ENCODE measurements at places on chromosomes 4 and X.
A peak's percentile ranks its signal among the peaks of the same experiment; 100 is the strongest.

- DNase-seq = no peak
These were observed 106.2 kb downstream of the SYTL5 start for GRCh38 chrX:38112566-38112965.

- no peak for DNase-seq
These were observed 122.5 kb downstream of the ARHGAP6 start for GRCh38 chrX:11543249-11543648.

DNA sequence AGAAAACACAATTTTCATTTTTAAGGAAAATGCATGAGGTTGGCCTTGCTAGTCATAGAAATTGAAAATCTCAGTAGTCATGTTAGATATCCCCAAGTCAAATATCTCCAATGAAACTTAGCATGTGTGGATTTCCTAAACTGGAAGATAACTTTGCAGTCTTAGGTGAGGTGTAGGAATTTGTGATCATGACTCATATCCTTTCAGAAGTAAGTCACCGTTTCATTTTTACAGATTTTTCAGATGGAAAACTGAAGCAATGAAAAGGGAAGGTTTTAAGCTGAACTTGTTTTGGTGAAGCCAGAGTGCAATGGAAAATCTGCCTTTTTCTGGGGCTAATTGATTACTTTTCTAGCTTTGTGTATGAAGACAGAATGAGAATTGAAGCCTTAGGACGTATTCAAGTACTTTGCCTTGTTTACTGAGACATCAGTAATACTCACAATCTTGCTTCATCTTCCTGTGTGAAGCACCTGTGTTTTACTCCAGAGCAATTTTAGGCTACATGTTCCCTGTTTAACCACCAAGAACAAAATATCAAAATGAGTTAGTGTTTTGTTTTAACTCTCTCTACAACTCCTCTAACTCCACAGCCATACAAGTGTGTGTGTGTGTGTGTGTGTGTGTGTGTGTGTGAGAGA is 1662.8 kb upstream of the ADGRL3 start:
- DNase-seq = no peak

DNA sequence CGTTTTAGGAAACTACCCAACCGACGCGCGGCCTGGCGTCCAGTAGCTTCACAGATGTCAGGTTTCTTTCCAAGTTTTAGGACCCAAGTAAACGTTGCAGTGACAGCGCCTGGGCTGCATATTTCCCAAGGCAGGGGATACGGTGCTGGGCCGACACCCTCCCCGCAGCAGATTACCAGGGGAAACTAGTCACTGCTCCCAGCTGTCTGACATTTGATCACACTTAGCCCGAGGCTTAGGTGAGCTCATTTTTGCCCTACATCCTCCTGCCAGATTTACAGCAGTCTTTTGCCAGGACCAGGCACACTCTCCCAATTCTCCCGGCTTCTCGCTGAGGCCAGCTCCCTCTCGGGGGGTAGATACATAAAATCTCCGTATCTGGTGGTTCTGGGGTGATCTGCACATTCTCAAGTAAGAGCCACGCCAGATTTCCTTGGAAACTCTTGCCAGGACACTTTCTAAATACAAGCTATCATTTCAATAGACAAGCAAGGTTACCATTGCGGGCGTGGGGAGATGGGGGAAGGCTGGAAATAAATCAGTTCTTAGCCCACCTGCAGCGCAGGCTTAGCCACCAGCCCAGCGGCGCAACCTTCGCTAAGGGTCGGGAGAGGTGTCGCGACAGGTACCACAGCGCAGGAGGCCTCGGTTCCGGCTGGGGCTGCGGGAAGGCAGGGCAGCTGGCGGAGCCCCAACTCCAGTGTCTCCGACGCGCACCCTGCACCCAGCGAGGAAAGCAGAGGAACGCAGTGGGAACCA is 2.5 kb upstream of the SOX3 start:
- no peak for DNase-seq

- no peak for DNase-seq
These were observed 14.3 kb downstream of the SMARCAD1 start for GRCh38 chr4:94221916-94222315.

GRCh38 chrX:721354-721753 is 90.8 kb downstream of the SHOX start:
- no peak for DNase-seq

GRCh38 chr4:26821677-26822503 is 38.8 kb upstream of the STIM2 start:
- no peak for DNase-seq

GRCh38 chr4:182862141-182862875 is 54.9 kb downstream of the DCTD start:
- no peak for DNase-seq

- DNase-seq = no peak
These were observed 317.4 kb downstream of the IQCM start for GRCh38 chr4:149498246-149498645.

DNA sequence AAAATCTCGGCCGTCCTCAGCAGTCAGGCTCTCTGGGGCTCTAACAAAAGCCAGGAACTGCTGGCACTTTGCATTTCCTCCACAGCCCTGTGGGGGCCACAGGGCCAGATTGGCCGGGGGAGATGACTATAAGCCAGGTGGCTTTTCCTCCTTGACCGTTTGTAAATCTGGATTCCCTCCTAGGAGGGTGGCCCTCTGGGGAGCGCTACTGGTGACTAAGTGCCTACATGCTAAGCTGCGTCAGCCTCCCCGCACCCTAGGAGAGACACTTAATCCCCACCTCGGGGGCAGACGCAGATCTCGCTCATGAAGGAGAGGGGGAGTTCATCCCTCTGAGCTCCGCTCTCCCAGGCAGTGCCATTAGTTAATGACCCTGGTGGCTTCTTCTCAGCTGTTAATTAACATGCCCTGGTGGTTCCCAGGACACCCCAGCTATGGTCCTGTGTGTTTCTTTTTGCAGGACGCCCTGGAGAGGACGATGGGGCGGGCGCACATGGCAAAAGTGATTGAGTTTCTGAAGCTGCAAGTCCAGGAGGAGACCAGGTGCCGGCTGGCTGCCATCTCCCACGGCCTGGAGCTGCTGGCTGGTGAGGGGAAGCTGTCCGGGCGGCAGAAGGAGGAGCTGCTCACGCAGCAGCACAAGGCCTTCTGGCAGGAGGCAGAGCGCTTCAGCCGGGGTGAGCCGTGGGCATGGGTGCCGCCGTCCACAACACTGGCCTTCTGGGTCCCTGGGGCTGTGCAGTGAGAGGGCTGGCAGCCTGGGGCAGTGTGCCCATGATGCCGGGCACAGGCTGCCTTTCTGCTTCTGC is 41.6 kb downstream of the EVC start:
- DNase-seq = peak; percentile 46

- DNase-seq = peak; percentile 34
These were observed 131.0 kb downstream of the SMIM20 start for GRCh38 chr4:26044983-26045382.

GRCh38 chr4:5798462-5798861 is 87.5 kb downstream of the EVC start:
- DNase-seq = no peak

DNA sequence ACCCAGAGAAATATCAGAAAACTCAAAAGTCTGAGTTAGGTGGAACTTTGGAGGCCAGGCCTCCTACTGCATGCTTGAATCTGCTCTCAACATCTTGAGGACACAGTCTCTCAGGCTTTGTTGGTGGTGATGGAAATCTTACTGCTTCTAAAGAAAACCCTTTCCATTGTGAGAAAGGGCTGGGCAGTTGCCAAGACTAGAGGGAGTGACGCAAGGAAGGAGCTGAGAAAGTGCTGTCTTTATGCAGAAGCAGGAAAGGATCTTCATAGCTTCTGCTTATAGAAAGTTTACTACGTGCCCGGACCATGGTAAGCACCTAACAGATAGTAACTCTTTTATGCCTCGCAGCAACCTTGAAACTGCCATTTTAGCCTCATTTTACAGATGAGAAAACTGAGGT is 2.4 kb upstream of the CRMP1 start:
- no peak for DNase-seq

GRCh38 chrX:10931976-10932375 is 179.2 kb upstream of the HCCS start:
- DNase-seq = peak; percentile 17

GRCh38 chr4:163764569-163764968 is 270.1 kb downstream of the TMA16 start:
- no peak for DNase-seq

GRCh38 chrX:101080326-101081124 is 1.8 kb downstream of the TMEM35A start:
- DNase-seq = no peak

- no peak for DNase-seq
These were observed 223.5 kb upstream of the FAM241A start for GRCh38 chr4:111921714-111922113.

GRCh38 chr4:67604749-67605148 is 46.2 kb downstream of the STAP1 start:
- DNase-seq = peak; percentile 3

GRCh38 chrX:37454537-37455285 is 105.5 kb downstream of the PRRG1 start:
- no peak for DNase-seq

DNA sequence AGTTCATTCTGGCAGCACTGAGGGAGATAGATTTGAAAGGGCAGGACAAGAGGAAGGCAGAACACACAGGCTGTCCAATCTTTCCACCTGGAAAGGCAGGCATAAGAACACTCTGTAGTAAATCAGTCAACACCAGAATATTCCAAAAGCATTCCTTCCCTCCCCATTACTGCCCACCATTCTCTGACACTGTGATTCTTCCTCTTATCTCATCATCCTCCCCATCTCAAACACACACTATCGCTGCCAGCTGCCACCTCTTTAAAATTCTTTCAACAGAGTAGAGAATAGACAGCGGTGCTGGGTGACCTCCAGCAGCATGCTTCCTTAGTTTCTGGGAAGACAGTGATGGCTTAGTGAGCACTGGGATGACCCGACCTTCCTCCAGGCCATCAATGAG is 53.7 kb upstream of the MYOZ2 start:
- DNase-seq = no peak

GRCh38 chr4:7761720-7762119 is 177.9 kb downstream of the AFAP1 start:
- peak; percentile 85 for DNase-seq

- DNase-seq = no peak
These were observed 909.2 kb upstream of the PRKX start for GRCh38 chrX:4622486-4623167.

GRCh38 chr4:108141213-108141950 is 27.4 kb downstream of the LEF1 start:
- peak; percentile 64 for DNase-seq

DNA sequence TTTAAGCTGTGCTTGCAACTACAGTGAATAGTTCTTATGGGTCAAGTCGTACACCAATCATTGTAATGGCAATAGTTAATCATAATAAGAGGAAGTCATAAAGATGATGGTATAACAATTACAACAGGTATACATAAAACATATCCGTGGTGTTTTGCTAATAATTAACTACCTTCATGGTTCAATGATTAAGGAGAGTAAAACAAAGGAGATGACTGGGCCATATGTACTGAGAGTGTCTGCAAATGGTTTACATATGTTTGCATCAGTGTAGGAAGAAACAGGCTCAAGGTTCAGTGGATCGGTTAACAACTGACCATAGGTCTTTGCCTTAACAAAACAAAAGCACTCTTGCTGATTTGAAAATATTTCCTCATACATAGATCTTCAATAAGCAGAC is 253.0 kb downstream of the COX7B2 start:
- no peak for DNase-seq

GRCh38 chr4:16140231-16140878 is 56.5 kb upstream of the PROM1 start:
- DNase-seq = no peak

GRCh38 chr4:46508216-46508615 is 118.3 kb upstream of the GABRA2 start:
- no peak for DNase-seq

DNA sequence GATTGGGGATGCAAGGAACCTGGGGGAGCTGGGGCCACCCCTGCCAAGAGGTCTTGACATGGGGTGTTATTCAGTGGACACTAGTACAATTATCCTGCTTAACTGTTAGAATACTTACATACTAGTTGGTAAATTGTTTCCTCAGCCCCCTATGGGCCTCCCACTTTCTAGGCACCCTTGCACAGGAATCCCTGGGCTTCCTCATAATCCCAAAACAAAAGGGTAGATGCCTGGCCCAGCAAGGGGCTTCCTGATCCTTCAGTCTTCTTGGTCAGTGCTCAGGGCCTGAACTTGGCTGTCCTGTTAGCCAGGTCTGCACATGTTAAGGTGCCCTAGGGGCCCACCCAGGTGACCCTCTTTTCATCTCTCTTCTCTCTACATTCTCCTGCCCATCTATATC is 48.7 kb upstream of the MSX1 start:
- DNase-seq = no peak

DNA sequence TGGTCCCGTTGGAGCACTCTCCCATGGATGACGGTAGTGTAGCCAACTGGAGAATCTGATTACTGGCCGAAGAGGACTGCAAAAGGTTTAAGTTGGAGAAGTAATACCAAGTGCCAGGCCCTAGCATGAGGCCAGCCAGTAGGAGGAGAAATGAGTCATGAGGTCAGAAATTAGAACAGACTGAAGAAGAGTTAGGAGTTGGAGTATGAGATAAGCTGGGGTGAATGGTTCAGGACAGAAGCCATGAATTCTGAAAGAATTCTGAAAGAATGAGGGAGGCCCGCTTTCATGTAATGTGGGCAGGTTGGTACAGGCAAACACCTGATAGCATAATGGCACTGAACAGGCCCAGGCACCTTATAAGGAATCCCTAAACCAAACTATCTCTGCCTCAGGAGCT is 18.4 kb upstream of the STK26 start:
- DNase-seq = peak; percentile 8

DNA sequence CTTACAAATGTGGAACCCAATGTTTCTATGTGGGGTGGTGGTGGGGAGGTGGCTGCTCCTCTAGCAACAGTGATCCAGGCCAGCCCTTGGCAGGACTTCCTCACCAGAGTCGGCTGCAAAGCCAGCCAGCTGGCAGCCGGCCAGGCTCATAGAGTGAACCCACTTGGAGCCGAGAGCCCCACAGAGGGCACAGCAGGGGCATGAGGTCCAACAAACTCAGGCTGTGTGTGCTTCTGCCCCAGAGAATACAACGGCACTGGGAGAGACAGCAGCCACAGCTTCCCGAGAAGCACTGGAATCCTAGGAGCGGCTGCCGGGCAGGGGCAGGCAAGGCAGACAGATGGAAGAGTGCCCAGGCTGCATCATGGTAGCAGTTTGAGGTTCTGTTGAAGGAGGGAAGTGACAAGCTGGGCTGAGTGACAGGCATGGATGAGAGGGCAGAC is 23.5 kb upstream of the SOWAHD start:
- DNase-seq = peak; percentile 53

DNA sequence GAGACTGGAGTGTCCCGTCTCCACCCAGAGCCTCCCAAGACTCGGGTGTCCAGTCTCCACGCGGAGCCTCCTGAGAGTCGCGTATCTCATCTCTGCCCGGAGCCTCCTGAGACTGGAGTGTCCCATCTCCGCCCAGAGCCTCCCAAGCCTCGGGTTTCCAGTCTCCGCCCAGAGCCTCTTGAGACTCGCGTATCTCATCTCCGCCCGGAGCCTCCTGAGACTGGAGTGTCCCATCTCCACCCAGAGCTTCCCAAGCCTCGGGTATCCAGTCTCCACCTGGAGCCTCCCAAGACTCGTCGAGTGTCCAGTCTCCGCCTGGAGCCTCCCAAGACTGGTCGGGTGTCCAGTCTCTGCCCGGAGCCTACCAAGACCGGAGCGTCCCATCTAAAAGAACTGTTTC is 2.3 kb downstream of the FAM47C start:
- DNase-seq = no peak

Measured in tongue (tissue), 3 donors.